ENCODE measurements at places on chromosomes 5 and 9.

GRCh38 chr5:63963926-63964325 lies 1.7 kb upstream of the HTR1A start:
- no peak for DNase-seq

DNA sequence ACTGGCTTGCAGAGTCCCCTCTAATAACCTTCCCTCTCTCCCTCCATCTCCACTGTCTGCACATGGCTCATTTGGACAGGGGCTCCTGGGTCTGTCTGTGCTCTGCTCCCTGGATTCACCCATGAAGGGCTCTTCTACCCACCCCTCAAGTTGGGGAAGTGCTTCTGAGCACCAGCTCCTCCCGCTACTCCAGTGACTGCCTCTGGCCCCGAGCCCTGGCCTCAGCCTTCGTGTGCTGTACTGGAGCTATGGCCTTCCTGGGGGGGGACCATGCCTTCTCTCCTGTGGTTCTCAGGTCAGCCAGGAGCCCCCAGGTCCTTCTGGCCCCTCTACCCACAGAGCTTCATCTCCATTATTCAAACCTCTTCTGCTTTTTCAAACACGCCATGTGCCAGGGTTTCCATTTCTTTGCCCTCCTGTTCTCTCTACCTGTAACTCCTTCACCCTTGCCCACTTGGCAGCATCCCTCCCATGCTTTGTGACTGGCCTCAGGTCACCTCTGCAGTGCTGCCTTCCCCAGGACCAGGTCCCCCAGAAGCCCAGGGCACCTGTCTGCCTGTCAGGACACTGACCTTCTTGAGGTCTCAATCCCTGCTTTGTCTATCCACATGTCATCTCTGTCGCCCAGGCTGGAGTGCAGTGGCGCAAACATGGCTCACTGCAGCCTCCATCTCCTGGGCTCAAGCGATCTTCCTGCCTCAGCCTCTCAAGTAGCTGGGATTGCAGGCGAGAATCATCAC lies 9.5 kb downstream of the SH3PXD2B start:
- DNase-seq, result no peak

DNA sequence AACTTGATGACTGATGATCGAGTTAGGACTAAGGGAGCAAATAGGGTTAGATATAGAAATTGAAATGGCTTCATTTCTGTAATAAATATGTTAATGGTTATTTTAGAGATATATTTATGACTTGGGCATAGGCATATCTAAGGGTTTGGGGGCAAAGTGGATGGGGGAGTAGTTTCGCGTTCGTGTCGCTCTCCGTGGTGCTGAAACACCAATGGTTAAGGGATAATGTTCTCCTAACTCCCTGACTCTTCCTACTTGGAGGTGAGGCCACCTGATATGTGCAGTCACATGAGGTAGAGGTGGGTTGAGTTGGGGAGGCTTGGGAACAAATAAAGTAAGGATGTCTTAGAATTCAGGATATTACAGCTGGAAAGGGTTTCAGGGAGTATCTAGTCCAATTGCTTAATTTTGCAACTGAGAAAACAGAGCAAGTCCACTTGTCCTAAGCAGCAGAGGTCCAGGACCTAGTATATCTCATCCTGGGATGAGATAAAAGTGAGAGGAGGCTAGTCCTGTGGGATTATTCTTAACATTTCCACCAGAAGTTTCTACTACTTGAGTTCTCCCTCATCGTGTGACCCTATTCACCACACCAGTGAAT lies 44.0 kb upstream of the MAP1B start:
- DNase-seq, result peak; percentile 6

GRCh38 chr5:149961957-149962409 lies 1.4 kb downstream of the SLC26A2 start:
- DNase-seq, result no peak

- no peak for DNase-seq
These were observed 191.0 kb upstream of the KIF2A start for GRCh38 chr5:62115014-62115413.

- no peak for DNase-seq
These were observed 143.2 kb downstream of the RMI1 start for GRCh38 chr9:84123648-84124406.

- no peak for DNase-seq
These were observed 57.3 kb downstream of the UBE2QL1 start for GRCh38 chr5:6505783-6506557.

DNA sequence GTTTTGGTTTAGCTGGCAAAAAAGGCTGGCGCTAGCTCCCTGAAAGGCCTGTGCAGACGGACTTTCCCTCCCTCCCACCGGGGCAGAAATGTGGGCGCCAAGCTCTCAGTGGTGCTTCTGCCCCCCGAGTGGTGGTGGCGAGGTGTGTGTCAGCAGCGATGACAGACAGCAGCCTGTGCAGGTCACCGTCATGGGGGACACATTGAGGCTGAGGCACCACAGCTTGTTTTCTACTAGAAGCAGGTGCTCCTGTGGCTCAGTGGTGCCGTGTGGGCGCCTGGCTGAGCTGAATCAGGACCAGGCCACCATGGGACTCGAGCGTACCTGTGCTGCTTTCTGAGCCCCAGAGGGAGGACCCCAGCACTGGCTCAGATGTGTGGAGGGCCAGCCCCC lies 6.2 kb downstream of the WNK2 start:
- DNase-seq, result no peak

DNA sequence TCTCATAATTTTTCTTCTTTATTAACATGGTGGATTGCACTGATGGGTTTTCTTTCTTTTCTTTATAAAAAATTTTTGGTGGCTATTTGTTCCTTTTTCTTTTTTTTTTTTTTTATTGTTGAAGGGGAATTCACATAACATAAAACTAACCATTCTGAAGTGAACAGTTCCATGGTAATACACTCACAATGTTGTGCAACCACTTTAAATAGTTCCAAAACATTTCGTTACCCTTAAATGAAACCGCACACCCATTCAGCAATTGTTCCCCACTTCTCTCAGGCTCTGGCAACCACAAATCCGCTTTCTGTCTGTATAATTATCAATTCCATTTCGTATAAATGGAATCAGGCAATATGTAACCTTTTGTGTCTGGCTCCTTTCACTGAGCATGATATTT lies 11.7 kb upstream of the SETX start:
- DNase-seq, result no peak

DNA sequence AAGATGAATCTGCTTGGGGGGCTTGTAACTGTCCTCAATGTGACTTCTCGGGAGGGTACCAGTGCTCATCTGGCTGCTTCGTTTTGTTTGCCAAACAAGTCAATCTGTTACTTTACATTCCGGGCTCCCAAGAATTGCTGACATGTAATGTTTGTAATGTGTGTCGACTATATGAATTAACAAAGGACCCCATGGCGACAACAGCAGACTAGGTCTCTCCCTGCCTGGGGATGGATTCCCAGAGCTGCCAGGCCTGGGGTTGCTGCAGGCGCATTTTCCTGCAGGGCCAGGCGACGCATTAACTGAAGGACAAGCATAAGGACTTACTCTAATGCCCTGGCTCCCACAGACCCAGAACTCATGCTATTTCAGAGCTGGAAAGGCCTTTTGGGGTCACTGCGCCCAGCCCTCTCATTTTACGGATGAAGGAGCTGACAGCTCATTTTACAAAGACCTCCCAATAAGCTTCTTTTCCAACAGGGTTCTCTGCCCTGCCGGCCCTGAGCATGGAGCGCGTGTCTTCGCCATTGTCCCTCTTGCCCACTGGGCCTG lies 214.8 kb downstream of the TTLL11 start:
- no peak for DNase-seq

DNA sequence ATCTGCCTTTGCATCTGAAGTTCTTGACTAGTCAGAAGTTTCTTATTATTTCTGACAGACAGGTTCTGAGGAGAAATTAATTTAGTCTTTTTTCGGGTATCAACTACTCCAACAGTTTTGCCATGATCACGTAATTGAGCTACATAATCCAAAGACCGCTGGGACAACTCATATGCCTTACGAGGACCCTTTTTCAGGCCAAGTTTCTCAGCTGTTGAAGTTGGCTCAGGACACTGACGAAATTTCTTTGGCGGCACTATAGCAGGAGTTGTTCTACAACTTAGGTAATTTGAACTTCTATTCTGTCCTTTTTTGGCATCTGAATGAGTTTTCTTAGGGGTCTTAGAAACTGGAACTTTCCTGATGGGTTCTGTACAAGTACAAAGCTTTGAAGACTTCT lies 27.2 kb downstream of the SETX start:
- DNase-seq, result no peak

- DNase-seq, result no peak
These were observed 37.7 kb downstream of the TYRP1 start for GRCh38 chr9:12730927-12731326.

GRCh38 chr5:79107020-79107796 lies 4.4 kb upstream of the BHMT start:
- DNase-seq, result no peak

DNA sequence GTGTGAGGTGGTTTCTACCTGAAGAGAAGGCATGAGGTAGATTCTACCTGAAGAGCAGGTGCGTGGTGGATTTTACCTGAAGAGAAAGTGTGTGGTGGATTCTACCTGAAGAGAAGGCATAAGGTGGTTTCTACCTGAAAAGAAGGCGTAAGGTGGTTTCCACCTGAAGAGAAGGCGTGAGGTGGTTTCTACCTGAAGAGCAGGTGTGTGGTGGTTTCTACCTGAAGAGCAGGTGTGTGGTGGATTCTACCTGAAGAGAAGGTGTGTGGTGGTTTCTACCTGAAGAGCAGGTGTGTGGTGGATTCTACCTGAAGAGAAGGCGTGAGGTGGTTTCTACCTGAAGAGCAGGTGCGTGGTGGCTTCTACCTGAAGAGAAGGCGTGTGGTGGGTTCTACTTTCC lies 192.8 kb downstream of the MED10 start:
- DNase-seq, result no peak

- DNase-seq, result no peak
These were observed 89.6 kb downstream of the TARS1 start for GRCh38 chr5:33530183-33531036.

DNA sequence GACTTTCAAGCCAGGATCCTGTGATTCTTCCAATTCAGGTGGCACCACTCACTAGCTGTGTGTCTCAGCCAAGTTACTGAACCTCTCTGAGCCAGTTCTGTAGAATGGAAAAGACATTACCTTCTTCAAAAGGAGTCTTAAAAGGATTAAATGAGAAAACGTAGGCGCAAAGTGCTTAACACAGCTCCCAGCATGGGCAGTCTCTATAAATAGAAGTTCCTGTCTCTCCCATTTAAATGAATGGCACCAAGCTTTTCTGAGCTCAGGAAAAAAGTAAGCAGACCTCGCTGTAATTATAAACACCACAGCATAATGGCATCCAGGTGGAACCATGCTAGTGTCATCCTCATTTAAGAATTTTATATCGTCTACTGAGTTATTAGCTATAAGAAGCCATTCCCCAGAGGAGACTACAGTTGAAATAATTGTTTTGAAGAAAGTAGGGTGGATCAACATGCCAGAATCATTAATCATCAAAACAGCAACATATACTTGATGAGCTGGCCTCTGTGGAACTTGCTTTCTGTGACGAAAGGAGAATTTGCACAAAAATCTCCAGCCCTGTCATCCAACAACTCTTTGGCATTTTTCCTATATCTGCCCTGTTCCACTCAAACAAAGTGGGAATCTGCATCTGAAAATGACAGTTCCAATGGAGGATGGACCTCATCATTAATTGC lies 188.9 kb downstream of the SPOCK1 start:
- DNase-seq, result no peak

DNA sequence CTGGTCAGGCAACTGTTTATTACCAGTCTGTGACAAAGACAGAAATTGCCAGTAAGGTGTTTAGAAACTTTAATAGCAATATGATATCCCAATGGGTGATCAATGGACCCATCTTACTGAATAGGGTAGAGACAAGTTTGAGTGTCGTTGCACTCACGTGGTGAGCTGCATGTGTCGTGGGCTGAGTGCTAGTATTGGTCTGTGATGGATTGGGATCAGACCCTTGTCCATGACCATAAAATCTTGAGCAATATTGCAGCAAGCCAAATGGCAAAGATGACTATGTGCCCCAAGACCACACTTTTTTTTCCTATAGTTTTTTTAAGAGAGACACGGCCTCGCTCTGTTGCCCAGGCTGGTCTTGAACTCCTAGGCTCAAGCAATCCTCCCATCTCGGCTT lies 114.5 kb downstream of the PALM2AKAP2 start:
- no peak for DNase-seq

DNA sequence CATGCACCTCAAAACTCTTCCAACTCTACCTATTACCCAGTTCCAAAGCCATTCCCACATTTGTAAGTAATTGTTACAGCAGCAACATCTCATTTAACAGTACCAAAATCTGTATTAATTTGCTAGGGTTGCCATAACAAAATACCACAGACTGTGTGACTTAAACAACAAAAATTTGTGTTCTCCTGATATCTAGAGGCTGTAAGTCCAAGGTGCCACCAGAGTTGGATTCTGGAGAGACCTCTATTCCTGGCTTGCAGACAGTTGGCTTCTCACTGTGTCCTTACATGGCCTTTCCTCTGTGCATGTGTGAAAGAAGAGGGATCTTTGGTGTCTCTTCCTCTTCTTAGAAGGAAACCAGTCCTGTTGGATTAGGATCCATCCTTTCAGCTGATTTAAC lies 203.8 kb upstream of the PIK3R1 start:
- DNase-seq, result no peak

DNA sequence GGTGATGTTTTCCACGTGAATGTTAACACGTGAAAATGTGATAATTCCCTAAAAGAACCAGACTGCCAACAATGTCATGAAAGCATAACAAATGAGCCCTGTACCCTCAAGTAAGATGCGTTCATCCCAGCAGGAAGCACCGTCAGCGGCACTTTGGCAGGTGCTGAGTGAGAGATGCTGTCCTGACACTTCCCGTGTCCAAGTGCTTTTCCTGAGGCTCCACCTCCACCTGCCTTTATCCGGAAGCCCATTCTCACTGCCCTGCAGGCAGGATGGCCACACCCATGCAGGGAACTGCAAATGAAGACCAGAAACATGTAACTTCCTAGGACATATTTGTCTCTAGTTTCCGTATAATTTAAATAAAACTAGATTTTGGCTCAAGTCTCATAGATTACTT lies 238.0 kb upstream of the IRX2 start:
- no peak for DNase-seq

- DNase-seq, result no peak
These were observed 5.2 kb upstream of the FCN1 start for GRCh38 chr9:134922932-134923240.

GRCh38 chr5:125215593-125215992 lies 469.2 kb upstream of the ZNF608 start:
- DNase-seq, result no peak

GRCh38 chr9:8857926-8858595 lies 1058.5 kb upstream of the DMAC1 start:
- peak; percentile 70 for DNase-seq

DNA sequence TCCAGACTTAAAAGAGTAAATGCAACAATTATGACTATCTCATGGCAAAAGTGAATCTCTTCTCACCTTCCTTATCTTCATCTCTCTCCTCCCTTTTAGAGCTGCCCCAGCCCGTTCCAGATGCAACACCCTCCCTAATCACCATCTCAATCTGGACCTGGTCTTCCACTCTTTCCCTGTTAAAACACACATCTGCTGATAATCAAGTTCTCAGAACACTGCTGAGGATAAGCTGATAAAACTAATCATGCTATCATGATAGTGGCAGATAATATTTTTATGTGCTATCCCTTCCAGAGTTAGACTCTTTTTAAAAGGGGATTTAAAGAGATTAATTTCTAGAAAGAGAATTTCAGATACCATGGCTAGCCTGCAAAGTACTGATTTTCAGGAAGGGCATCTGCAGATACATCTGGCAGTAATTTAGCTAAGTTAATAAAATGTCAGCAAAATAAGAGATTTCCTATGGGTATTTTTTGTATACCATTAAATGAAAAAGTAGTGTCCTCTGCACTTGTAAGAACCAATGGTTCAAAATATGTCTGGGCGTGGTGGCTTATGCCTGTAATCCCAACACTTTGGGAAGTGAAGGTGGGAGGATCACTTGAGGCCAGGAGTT lies 17.2 kb downstream of the SGTB start:
- DNase-seq, result no peak
